ENCODE measurements at places on chromosomes 16 and 17. TPM values are rescaled to one million over a fixed set of nuclear protein-coding genes. Genes with fewer than 3 reads are reported as not detected.

SLC5A11 gene
- total RNA-seq, result not detected

PRKCA gene
- 11.4 TPM for total RNA-seq

AHSP gene
- not detected for total RNA-seq

NPIPB6 gene
- total RNA-seq, result 4.9 TPM

PGAP3 gene
- total RNA-seq, result 34.2 TPM

GRCh38 chr16:2090777-2091546 lies 43.2 kb downstream of the TSC2 start:
- H3K27ac ChIP-seq, result peak overlapping the region; percentile 32
- DNase-seq, result peak; percentile 55
- H3K4me3 ChIP-seq, result peak overlapping the region; percentile 15
- H3K27me3 ChIP-seq, result no peaks in the 10 kb centered on the region
- peaks cover 10% of the 10 kb centered on the region for H3K4me1 ChIP-seq
- H3K36me3 ChIP-seq, result peaks cover 12% of the 10 kb centered on the region

- DNase-seq, result no peak
- no peak overlapping the region for H3K27ac ChIP-seq
- no peak overlapping the region for H3K4me3 ChIP-seq
- peaks cover 3% of the 10 kb centered on the region for H3K4me1 ChIP-seq
Observed at GRCh38 chr17:80997424-80998117, 5.9 kb downstream of the CHMP6 start.

GRCh38 chr16:28820016-28820415 lies 2.8 kb upstream of the ATXN2L start:
- H3K4me1 ChIP-seq, result peaks cover 10% of the 10 kb centered on the region
- DNase-seq, result no peak
- H3K4me3 ChIP-seq, result no peak overlapping the region

GRCh38 chr17:81738801-81739393 lies 26.8 kb downstream of the SLC25A10 start:
- no peaks in the 10 kb centered on the region for H3K4me1 ChIP-seq
- no peaks in the 10 kb centered on the region for H3K36me3 ChIP-seq
- DNase-seq, result no peak
- no peak overlapping the region for H3K27ac ChIP-seq
- no peaks in the 10 kb centered on the region for H3K27me3 ChIP-seq

DNA sequence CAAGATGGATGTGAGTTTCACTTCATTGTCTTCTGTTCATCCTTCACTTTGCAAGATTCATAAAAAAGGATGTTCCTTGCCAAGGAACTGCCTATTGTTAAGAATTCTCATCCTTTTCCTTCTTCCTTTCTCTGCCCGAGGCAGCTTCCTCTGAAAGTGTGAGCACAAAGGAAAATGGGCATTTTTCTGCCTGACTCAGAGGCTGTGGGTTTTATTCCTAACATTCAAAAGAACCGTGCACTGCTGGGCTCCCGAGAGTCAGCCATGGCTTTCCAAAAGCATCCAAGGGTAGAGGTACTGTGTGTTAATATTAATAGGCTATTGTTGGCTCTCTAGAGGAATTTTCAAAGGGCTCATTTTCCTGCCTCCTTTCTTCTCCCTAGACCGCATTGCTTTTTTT lies 289.4 kb downstream of the ABCC12 start:
- no peaks in the 10 kb centered on the region for H3K4me1 ChIP-seq

DNA sequence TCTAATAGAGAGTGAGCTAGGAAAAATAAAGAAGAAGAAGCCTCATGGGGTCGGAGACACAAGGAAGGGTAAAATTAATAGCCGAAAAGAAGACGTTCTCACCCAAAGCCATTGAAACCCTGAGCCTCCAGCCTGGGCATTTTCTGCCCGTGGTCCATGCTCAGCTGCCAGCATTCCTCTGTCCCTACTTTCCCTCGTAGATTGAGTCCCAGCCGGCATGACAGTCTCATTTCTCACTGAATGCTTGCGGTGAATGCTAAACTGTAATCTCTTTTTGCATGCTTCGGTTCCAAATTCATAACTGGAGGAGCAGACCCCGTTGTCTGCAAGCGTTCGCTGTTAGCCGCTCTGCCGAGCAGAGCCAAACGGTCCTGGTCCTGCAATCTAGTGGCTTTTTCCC lies 54.0 kb upstream of the COX10 start:
- no peaks in the 10 kb centered on the region for H3K36me3 ChIP-seq
- H3K27me3 ChIP-seq, result peaks cover 5% of the 10 kb centered on the region
- H3K27ac ChIP-seq, result no peak overlapping the region
- no peaks in the 10 kb centered on the region for H3K4me1 ChIP-seq
- H3K4me3 ChIP-seq, result no peak overlapping the region

GRCh38 chr17:75553295-75554110 lies 28.0 kb downstream of the LLGL2 start:
- no peak overlapping the region for H3K4me3 ChIP-seq
- no peaks in the 10 kb centered on the region for H3K36me3 ChIP-seq
- no peaks in the 10 kb centered on the region for H3K27me3 ChIP-seq
- H3K27ac ChIP-seq, result peak overlapping the region; percentile 97
- H3K4me1 ChIP-seq, result peaks cover 38% of the 10 kb centered on the region

DNA sequence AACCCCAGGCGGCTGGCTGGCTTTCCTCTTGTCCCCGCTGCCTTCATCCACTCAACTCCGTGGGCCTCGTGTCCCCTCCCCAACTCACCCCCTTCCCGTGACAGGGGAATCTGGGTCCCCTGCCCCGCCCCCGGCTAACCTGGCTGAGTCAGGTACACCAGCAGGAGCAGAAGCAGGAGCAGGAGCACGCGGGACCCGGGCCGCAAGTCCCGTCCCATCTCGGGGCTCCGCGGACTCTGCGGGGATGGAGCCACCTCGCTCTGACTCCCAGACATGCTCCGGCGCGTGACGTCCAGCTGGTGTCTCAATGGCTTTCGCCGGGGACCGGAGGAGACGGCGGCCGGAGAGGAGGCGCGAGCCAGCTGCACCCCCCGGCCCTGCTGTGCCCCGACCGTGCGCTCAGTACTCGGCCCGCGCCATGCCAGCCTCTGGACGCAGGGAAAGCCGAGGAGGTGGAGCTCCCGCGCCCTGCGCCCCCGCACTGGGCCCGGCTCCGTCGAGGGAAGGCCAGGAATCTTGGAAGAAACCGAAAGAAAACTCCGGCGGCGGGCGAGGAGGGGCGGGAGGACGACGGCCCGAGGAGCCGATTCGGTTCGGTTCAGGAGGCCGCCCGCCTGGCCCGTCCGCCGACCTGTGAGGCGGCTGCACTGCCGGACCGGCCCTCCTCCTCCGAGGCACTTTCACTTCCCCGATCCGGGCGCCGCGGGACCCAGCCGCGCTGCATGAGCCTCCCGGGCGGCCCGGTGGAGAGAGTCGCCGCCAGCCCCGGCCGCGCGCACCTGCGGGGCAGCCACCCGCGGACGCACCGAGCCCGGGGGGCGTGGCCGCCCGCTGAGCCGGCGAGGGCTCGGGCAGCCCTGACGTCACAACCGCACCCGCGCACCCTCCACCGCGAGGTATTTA lies at the start of the genes CXCL16 and ZMYND15:
CXCL16 (minus strand) TSS at position 807 of the 903 bp plus-strand sequence; CDS start at position 218, 589 bp downstream.
ZMYND15 (plus strand) TSS at position 712 of the 903 bp plus-strand sequence. CDS start 716 bp downstream, outside the sequence.
- peaks cover 92% of the 10 kb centered on the region for H3K27me3 ChIP-seq
- H3K27ac ChIP-seq, result no peak within 1 kb of the TSS
- DNase-seq, result peak; percentile 49
- H3K4me1 ChIP-seq, result no peaks in the 10 kb centered on the region
- H3K4me3 ChIP-seq, result peak within 1 kb of the TSS; percentile 54
- H3K36me3 ChIP-seq, result no peaks in the 10 kb centered on the region

GRCh38 chr16:1533443-1533951 lies at the start of gene TMEM204:
Gene TMEM204 (plus strand): TSS chr16:1533666. CDS start chr16:1534276, 610 bp downstream.
- H3K27me3 ChIP-seq, result no peaks in the 10 kb centered on the region
- H3K36me3 ChIP-seq, result no peaks in the 10 kb centered on the region
- no peak for DNase-seq

- no peak overlapping the region for H3K4me3 ChIP-seq
- H3K36me3 ChIP-seq, result peaks cover 53% of the 10 kb centered on the region
- no peak overlapping the region for H3K27ac ChIP-seq
- DNase-seq, result no peak
- no peaks in the 10 kb centered on the region for H3K27me3 ChIP-seq
Observed at GRCh38 chr16:67636713-67637112, 8.2 kb upstream of the CARMIL2 start.

DNA sequence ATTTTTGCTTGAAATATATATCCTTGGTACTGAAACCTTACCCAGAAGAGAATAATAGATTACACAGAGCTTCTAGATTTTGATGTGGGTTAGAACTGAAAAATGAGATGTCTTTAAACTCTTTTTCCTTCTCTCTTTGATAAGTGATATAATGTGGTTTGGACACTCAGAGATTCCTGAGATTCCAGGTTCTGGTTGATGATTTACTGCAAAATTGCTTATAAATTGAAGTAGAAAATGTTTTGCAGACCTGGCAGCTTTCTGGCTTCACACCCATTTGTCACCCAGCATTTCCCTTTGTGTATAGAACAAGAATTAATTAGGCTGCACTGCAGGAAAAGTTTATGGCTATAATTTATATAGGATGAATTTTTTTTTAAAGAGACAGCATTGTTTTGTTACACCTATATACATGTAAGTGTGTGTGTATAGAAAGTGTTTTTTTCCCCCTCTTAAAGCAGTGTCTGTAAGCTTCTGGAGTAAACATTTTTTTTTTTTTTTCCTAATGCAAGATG lies 23.5 kb downstream of the AATF start:
- peaks cover 2% of the 10 kb centered on the region for H3K36me3 ChIP-seq
- H3K4me1 ChIP-seq, result peaks cover 3% of the 10 kb centered on the region
- H3K27me3 ChIP-seq, result no peaks in the 10 kb centered on the region
- DNase-seq, result no peak
- no peak overlapping the region for H3K4me3 ChIP-seq
- H3K27ac ChIP-seq, result no peak overlapping the region

DNA sequence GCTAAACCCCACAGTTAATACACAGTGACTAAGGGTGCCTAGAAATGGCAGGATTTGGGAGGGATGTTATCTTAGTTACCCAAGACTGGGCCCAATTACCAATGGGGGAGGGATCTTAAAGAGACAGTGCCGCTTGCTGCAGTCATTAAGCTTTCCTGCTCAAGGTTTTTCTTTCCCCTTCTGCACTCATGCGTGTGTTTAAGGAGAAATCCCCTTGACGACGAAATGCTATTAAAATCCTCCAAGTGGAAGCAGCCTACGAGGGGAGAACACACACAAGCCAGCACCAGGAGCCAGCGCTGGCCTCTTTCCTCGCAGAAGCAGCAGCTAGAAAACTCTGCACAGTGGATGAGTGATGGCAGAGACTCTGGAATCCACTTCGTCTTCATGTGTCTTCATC lies 22.0 kb downstream of the SALL1 start:
- H3K4me1 ChIP-seq, result peaks cover 17% of the 10 kb centered on the region
- H3K27ac ChIP-seq, result no peak overlapping the region
- H3K27me3 ChIP-seq, result no peaks in the 10 kb centered on the region
- no peak overlapping the region for H3K4me3 ChIP-seq
- H3K36me3 ChIP-seq, result no peaks in the 10 kb centered on the region

- peaks cover 45% of the 10 kb centered on the region for H3K4me1 ChIP-seq
- no peak overlapping the region for H3K4me3 ChIP-seq
- H3K27ac ChIP-seq, result peak overlapping the region; percentile 94
- no peaks in the 10 kb centered on the region for H3K36me3 ChIP-seq
Observed at GRCh38 chr16:69839798-69840409, 77.8 kb downstream of the WWP2 start.

DNA sequence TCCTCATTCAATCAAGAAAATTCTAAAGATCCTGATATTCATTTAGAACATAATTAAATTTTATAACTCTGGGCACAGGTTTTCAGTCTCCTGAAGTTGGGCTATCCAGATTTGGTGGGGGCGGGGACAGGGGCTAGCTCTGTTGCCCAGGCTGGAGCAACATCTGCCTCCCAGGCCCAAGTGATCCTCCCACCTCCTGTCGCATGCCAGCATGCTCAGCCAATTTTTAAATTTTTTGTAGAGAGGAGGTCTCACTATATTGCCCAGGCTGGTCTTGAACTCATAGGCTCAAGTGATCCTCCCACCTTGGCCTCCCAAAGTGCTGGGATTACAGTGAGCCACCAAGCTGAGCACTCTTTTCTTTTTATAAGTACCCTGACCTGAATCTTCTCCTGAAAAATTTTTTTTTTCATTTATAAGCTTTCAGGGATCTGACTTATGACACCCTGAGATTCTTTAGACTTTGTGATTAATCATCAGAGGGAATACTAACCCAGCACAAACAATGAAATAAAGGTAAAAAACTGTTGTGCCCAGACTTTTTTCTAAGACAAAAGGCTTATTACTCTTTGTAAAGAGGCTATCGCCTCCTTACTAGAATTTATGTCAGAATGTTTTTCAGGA lies 62.6 kb downstream of the TUBD1 start:
- peak; percentile 85 for DNase-seq
- H3K4me3 ChIP-seq, result no peak overlapping the region
- H3K4me1 ChIP-seq, result peaks cover 33% of the 10 kb centered on the region
- H3K27ac ChIP-seq, result peak overlapping the region; percentile 80
- H3K27me3 ChIP-seq, result no peaks in the 10 kb centered on the region

All from cardiac muscle cell (in vitro differentiated cells and primary cell).